Activated CD4-positive, alpha-beta T cell treated with anti-CD3 and anti-CD28 coated beads, Interleukin-2, amount 50 U/mL, for 24 hours (primary cell): ENCODE measurements at places on chromosomes 1 and 21.

- no peak for DNase-seq
These were observed 24.8 kb upstream of the EYA3 start for GRCh38 chr1:28113242-28113572.

- no peak for DNase-seq
These were observed 11.2 kb upstream of the RPE65 start for GRCh38 chr1:68460935-68461334.

GRCh38 chr1:185734929-185735700 lies 924 bp downstream of the HMCN1 start:
- no peak for DNase-seq

DNA sequence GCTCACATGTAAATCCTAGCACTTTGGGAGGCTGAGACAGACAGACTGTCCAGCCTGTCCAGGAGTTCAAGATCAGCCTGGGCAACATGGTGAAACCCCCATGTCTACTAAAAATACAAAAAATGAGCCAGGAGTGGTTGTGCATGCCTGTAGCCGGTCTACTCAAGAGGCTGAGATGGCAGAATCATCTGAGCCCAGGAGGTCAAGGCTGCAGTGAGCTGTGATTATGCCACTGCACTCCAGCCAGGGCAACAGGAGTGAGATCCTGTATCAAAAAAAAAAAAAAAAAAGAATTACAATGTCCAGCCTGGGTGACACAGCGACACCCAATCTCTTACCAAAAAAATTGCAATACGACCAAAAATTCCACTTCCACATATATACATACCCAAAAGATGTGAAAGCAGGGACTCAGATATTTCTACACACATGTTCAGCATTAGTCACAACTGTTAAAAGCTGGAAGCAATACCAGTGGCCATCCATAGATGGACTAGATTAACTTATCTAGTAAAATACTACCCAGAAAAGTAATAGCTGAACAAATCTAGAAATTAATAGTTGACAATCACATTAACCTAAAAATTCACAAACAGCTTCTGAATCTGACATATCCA lies 49.2 kb downstream of the ASH1L start:
- DNase-seq: no peak

DNA sequence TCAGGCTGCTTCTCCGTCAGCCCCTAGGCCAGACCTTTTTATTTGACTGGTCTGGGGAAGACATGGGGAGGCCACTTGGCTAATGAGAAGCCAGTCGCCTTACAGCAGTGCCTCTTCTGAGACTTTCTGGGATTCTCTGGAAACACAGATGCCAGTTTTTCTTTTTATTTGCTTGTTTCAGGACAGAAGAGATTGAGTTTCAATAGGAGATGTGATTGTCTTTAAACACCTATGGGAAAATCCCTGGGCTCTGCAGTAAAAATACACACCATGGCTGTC lies 15.4 kb upstream of the BTG2 start:
- DNase-seq: no peak

GRCh38 chr1:15742339-15742801 lies at the start of gene TMEM82:
TMEM82 (plus strand) TSS chr1:15742499; CDS start chr1:15742560, 61 bp downstream.
- no peak for DNase-seq

DNA sequence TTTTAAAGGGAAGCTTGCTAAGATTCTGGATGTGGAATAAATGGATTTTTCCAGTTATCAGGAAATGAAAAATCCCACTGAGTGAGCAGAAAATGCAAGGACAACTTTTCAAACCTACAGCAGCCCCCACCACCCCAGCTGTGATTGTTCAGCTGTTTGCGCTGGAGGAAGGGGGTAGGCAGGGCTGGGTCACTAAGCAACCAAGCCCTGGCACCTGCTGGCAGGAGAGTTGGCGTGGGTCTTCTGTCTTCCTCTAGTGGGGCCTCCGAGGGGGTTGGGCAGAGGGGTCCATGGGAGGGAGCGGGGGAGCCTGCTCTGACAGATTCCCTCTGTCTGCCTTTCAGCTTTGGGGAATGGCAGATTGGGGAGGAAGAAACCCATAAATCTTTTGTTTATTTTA lies 45.3 kb downstream of the EIF2D start:
- DNase-seq: no peak

- DNase-seq: no peak
These were observed 43.0 kb upstream of the PSEN2 start for GRCh38 chr1:226827458-226827857.
